ENCODE measurements at places on chromosomes 5 and 9.
A peak's percentile ranks its signal among the peaks of the same experiment; 100 is the strongest.

DNA sequence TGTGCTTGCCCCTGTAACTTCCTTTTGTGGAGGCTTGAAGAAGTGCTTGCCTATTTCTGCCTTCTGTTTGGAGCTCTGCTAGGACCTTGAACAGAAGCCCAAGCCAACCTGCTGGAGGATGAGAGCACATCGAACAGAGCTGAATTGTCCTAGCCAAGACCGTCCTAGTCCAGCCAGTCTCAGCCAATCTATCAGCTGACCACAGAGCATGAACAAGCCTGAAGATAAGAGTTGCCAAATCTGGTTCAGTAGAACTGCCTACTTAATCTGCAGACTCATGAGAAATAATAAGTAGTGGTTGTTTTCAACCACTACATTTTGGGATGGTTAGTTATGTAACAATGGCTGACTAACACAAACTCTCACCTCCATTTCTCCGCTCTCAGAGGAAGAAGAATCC lies 4.4 kb upstream of the SNX2 start:
- DNase-seq: no peak

GRCh38 chr9:113520109-113520642 lies 56.6 kb downstream of the RGS3 start:
- DNase-seq: peak; percentile 67

- no peak for DNase-seq
Observed at GRCh38 chr5:57831932-57832331, 349.3 kb upstream of the ACTBL2 start.

DNA sequence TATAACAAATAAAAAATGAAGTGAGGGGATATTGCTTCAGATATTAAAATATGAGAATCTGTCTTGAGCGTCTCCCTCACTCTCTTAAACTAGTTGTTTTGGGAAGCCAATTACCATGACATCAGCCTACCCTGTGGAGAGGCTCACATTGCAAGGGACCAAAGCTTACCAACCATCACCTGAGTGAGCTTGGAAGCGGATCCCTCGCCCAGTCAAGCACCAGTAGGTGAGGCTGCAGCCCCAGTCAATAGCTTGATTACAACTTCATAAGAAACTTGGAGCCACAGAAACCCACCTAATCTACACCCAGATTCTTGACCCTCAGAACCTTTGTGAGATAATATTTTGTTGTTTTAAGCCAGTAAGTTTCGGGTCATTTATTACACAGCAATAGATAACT lies 206.2 kb downstream of the CEMIP2 start:
- DNase-seq: no peak

DNA sequence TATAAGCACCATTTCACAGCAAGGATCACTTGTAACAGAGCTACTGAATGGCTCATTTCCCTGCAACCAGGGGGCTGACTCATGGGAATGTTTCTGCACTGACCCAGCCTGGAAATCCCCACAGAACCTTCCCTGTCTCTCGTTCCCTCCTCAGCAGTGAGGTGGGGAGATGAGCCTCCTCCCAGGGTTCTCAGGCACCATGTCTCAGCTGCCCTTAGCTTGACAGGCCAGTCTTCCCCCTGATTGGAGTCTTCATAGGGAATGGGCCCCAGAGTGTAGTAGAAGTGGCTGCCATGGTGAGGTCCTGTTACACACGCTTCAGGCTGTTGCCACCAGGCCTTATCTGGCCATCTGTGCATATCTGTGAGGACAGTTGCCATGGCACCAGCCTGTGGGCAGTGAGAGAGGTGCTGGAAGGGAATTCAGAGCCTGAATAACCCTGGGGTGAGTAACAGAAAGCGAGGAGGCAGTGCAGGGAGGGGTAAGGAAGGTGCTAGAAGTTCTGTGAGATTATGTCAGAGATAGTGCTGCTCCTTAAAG lies 324.4 kb downstream of the ENC1 start:
- peak; percentile 15 for DNase-seq

- DNase-seq: no peak
Observed at GRCh38 chr9:90038763-90039162, 434.0 kb downstream of the GADD45G start.

DNA sequence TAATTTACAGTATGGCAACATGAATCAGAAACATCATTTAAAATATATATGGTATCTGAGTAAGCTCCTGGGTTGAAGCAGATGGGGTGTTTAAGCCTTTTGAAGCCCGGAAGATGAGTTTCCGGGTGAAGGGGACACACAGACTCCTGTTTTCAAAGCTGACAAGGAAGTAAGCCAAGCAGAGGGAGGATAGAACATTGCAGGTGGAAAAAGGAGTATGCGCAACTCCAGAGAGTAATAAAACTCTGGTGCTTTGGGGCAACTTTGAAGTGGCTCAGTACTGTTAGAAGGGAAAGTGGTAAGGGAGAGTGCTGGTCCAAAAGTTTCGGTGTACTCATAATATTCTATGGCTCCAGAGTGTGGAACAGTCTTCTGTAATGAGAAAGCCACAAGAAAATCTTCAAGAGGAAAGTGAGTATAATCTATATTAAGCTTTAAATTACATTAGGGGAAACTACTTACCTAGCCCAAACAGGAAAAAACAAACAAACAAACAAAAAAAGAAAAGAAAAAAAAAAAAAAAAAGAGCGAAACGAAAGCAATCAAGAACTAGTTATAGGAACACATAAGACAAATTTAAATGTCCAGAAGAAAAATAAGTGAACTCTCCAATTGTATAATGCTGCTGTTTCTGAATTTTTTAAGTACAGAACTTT lies 2.3 kb upstream of the ST8SIA4 start:
- DNase-seq: no peak

Measured in stimulated activated naive CD8-positive, alpha-beta T cell treated with anti-CD3 and anti-CD28 coated beads, Interleukin-15, Interleukin-2, amounts not matched to agents 100 U/mL and 50 U/mL, for 24 hours (primary cell).